ENCODE measurements at places on chromosomes 2 and 18. TPM values are rescaled to one million over a fixed set of nuclear protein-coding genes. Genes with fewer than 3 reads are reported as not detected.
A peak's percentile ranks its signal among the peaks of the same experiment; 100 is the strongest.

GRCh38 chr18:8045884-8046281 lies 478.8 kb downstream of the PTPRM start:
- H3K4me1 ChIP-seq = no peaks in the 10 kb centered on the region
- DNase-seq = no peak
- H3K4me3 ChIP-seq = no peak overlapping the region
- H3K27ac ChIP-seq = no peak overlapping the region
- H3K27me3 ChIP-seq = no peaks in the 10 kb centered on the region

DNA sequence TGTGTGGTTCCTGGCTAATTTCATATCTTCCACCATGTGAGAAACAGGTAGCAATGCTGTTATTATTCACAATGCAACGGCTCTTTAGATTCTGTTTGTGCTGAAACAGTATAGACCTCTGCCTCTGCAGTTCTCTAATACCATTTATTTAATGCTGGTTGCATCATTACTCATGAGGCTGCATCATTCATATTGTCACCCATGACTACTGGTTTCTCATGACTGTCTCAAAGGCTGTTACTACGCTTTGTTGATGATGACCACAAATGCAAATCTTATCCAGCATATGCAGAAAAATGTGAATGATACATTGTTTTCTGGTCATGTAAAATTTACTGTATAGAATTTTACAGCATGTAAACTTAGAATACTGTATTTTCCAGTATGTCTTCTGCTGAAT lies 22.5 kb downstream of the CAVIN2 start:
- no peaks in the 10 kb centered on the region for H3K4me1 ChIP-seq
- no peak for DNase-seq

BMPR2 gene
- total RNA-seq = 8.3 TPM

DNA sequence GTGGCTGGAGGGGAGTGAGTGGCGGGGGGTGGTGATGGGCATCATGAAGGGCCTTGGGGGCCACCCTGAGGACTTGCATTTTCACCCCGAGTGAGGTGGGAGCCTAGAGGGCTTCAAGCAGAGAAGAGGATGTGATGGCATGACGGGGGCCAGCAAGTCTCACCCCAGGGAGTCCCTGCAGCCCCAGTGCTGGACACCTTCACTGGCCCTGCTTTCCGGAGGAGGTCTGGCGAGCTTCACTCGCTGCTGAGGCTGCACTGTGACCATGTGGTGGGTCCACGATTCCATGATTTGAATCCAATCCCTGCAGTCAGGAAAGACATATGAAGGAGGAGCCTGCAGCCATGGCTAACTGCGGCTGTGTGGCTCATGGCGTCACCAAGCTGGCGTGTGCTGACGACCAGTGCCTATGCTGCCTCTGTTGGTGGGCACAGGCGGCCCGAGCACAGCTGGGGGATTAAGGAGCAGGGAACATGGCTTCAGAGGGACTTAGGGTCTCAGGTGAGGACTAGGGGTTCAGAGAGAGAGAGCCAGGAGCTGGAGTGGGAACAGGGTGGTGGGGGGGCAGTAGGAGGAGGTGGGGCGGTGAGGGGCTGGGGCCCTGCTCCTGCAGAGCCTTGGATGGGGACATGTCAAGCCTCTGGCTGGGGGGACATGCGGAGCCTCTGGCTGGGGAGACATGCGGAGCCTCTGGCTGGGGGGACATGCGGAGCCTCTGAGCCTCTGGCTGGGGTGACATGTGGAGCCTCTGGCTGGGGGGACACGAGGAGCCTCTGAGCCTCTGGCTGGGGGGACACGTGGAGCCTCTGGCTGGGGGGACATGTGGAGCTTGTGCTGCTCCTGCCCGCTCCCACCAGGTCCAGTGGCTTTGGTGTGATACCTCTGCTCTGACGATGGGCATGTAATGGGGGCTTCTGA lies 3.6 kb downstream of the ZAP70 start:
- peaks cover 70% of the 10 kb centered on the region for H3K36me3 ChIP-seq
- H3K27ac ChIP-seq = peak overlapping the region; percentile 99
- H3K4me3 ChIP-seq = peak overlapping the region; percentile 89

GRCh38 chr2:20384953-20385352 lies 34.3 kb upstream of the PUM2 start:
- H3K4me3 ChIP-seq = no peak overlapping the region
- no peaks in the 10 kb centered on the region for H3K4me1 ChIP-seq
- no peaks in the 10 kb centered on the region for H3K36me3 ChIP-seq

DNA sequence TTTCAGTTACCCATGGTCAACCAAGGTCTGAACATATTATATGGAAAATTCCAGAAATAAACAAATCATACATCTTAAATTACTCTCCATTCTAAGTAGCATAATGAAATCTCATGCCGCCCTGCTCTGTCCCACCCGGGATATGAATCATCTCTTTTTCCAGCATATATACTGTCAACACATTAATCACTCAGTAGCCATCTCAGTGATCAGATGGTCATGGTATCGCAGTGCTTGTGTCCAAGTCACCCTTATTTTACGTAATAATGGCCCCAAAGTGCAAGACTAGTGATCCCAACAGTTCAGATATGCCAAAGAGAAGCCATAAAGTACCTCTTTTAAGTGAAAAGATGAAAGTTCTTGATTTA lies 43.8 kb downstream of the OSBPL6 start:
- no peaks in the 10 kb centered on the region for H3K27me3 ChIP-seq
- no peaks in the 10 kb centered on the region for H3K36me3 ChIP-seq
- H3K4me3 ChIP-seq = no peak overlapping the region
- no peak for DNase-seq
- H3K4me1 ChIP-seq = no peaks in the 10 kb centered on the region

Data from activated naive CD8-positive, alpha-beta T cell treated with anti-CD3 and anti-CD28 coated beads for 36 hours (primary cell).